ENCODE measurements at places on chromosomes 13 and 19.

DNA sequence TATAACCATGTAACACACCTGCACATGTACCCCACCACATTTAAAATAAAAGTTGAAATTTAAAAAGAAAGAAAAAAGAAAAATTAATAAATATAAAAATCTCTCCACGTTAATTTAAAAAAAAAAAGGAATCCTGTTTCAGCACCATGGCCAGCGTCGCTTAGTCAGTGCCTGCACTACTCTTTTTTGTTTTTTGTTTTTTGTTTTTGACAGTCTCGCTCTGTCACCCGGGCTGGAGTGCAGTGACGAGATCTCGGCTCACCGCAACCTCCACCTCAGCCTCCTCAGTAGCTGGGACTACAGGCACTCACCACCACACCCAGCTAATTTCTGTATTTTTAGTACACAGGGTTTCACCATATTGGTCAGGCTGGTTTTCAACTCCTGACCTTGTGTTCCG is 835.9 kb downstream of the UQCRFS1 start:
- peak; percentile 26 for DNase-seq

GRCh38 chr13:30418075-30418716 is 4.1 kb upstream of the UBE2L5 start:
- peak; percentile 19 for DNase-seq

DNA sequence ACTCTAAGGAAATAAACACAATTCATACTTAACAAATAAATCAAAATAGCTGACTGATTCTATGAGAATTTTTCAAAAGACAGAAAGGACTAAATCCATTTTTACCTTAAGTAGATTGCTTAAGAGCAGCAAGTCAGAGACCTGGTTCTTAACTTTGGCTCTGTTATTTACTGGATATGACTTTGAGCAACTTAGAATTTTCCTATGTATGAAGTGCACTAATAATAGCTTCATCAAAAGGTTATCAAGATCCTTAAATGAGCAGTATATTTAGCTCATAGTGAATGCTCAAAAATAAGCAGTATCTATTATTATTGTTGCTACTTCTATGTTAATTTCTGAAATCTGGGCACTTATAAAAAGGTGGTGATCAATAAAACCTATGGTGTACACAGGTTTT is 95.3 kb downstream of the POSTN start:
- no peak for DNase-seq

GRCh38 chr19:50490411-50490811 is 13.8 kb upstream of the GARIN5A start:
- DNase-seq, result peak; percentile 42

DNA sequence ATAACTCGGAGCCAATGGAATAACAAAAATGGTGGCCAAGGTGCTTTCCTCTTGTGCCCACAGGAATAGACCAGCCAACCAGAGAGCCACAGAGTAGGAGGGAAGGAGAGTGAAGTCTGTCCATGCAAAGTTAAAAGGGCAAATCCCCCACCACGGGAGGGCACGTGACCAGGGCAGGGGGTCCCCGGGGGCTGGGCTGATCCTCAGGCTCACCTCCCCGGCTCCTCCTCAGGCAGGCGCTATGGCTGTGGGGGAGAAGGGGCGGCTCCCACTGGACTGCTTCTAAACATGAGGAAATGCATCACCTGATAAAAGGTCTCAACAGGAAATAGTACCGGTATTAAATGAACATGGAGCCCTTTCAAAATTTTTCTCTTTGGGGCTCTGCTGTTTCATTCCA is 73.2 kb upstream of the SLC15A1 start:
- no peak for DNase-seq

GRCh38 chr13:47252627-47253026 is 355.8 kb upstream of the HTR2A start:
- no peak for DNase-seq

DNA sequence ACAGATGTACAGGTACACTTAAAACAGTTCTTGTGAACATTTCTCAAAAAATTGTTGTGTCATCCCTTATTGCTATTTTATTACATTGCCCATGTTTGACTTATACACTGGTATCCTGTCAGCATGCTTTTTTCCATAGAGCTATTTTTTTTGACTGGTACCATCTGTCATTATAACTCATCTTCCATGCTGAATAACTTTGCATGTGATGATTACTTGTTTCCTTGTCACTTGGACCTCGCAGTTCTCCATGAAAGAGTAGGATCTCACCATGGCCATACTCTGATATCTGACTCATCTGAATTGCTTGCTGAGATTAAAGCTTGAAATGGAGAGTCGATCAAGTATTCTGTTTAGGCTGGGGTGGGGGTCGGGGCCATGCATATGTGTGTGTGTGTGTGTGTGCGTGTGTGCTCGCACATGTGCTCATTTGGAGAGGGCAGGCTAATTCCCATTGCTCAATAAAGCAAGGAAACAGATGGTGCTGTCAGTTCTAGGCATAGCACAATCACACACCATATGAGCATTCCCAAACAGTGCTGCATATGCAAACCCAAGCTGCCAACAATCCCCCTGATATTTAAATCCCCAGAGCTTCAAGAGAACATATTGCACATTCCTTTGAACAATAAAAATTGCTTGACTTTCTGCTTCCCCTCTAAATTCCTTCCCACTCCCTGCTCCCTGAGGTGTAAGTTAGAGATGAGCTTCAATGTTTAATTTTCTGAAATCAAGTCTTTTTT is 62.9 kb downstream of the NHLRC3 start:
- DNase-seq, result peak; percentile 95

DNA sequence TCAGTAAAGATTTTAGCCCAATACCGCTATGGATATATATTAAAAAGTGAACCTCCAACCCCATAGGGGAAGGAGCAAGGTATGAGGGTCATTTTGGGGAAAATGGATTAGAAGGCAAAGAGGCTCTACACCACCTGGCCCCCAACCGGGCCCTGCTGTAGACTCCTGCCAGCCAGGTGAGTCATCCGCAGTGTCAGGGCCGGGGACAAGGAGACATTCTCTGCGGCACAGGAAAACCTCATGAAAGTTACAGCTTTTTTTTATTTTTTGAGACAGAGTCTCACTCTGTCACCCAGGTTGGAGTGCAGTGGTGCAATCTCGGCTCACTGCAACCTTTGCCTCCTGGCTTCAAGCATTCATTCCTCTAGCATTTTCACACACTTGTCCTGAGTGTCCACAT is 32.0 kb downstream of the ZFR2 start:
- no peak for DNase-seq

DNA sequence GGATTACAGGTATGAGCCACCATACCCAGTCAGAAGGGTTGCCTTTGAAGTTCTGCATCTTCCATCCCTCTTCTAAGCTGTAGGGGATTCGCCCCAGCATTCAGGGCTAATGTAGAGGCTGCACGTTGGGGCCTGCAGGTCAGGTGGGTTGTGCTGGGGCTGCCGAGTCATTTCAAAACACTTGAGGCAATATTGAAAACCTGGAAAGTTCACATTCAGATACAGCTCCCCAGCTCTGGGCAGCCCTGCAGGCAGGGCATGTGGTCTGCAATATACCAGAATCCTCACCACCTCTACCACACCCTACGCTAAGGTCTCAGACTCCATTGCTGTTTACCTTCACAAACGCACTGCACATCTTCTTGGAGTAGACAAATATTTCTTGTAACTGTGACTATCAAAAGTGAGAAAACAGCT is 24.6 kb downstream of the CCNE1 start:
- DNase-seq, result no peak

- DNase-seq, result no peak
Observed at GRCh38 chr13:67071918-67072598, 158.1 kb downstream of the PCDH9 start.

DNA sequence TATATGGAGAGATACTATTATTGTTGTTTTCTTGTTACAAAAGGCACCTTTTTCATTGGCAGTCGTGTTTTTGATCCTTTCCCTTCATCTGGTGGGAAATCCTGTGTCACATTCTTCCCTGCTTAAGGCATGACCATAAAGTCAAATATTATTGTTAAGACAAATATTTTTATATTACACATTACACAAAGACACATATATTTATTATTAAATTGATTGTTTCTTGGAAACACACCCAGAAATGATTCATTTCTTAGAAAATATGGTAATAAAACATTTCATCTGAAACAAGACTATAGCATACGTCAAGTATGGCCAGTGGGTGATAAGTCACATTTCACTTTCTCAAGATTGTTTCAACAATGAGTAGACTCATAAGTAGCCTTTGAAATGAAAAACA is 77.3 kb downstream of the KCTD12 start:
- DNase-seq, result no peak

DNA sequence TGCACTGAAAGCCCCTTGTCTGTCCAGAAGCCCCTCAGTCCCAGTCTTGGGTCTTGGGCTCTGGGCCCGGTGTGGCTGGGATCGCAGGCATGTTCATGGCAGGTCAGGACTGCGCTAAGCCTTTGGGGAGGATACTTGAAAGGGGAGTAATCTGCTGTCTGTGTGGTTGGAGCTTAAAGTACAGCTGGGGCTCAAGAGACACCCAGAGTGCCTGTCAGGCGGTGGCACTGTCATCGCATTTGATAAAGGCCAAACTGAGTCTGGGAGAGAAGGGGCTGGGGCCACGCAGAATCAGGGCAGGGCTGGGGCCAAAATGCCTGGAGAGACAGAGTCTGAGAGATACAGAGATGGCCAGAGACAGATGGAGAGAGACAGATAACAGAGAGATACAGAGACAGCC is 4.2 kb upstream of the CILP2 start:
- DNase-seq, result no peak

- DNase-seq, result no peak
Observed at GRCh38 chr19:47824396-47824795, 2.7 kb downstream of the CRX start.

DNA sequence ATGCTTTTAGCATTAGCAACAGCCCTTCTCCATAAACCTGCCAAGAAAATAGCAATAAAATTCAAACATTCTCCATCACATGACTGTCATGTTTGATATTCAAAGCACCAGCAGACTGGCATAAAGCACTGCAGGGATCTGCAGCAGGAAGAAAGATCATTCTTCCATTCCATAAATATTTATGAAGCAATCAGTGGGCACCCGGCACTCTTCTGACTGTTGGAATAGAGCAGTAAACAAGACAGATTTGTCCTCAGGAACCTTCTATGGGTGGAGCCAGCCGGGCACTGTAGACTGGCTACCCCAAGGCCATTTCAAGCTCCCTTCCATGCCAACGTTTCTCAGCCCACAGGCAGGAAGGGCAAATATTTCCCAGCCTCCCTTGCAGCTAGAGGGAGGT is 25.5 kb downstream of the PLA2G4C start:
- no peak for DNase-seq

GRCh38 chr19:29714371-29714952 is 599 bp downstream of the C19orf12 start:
- no peak for DNase-seq

GRCh38 chr19:39401070-39401548 is 5.5 kb upstream of the ZFP36 start:
- DNase-seq, result no peak

DNA sequence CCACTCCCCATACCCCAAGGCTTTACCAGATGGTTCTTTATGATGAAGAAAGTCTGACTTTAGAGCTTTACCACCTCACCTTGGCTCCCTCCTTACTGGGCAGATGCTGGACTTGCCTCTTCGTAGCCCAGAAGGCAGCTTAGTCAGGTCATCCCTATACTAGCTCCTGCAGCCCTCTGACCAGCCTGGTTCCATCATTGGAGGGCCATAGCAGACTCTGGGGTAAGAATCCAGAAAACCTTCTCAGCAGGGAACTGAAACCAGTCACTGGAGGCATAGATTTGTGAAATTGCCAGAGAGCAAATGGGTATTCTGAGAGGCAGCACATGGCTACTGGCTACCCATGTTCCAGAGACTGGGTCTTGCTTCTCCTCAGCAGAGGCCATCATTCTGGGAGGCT is 21.8 kb upstream of the ZNF492 start:
- DNase-seq, result no peak

DNA sequence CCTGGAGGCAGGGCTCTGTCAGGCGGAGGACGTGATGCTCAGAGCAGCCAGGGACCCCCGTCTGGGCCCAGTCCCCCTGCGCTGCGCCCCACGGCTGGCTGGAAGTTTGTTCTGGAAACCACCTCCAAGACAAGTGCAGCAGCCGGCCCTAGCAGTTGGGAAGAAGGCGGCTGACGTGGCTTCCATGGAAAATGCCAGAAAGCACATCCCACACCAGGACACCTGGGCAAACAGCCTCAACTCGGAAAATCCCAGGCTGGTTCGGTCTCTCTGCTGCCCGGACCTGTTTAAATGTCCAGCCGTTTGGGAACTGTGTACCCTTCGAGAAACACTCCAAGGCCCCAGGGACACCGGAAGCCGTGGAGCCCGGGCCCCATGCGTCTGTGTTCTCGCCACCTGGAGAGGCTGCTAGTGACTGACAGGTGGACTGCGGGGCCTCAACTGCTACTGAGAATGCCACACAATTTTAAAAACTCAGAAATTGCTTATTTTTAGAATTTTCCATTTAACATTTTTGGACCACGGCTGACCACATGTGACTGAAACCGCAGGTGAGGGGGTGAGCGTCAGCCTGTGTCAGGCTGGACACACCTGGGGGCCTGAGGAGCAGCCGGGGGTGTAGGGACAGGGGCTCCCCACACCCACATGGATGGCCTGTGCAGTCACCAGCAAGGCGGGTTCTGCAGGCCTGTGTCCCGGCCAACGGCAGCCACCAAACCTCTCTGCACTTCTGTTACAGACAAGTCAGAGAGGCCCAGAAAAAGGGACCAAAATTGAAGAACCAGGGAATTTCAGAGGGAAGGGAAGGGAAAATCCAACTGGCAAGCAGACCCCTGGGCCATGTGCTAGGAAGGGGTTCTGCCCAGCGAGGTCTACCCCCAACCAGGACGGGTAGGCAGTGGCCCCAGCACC is 31.7 kb downstream of the RASA3 start:
- no peak for DNase-seq

DNA sequence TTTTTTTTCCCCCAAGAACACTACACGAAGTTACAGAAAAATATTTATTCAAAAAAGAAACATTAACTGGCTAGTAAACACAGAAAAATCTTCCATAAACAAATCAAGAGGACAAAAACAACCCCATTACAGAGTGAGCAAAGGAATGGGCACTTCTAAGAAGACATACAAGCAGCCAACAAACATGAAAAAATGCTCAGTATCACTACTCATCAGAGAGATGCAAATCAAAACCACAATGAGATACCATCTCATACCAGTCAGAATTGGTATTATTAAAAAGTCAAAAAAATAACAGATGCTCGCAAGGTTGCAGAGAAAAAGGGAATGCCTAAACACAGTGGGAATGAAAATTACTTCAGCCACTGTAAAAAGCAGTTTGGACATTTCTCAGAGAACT is 131.7 kb downstream of the UGGT2 start:
- DNase-seq, result no peak

- no peak for DNase-seq
Observed at GRCh38 chr13:95113601-95114000, 187.7 kb downstream of the ABCC4 start.
